ENCODE measurements at places on chromosomes 2 and 18.

GRCh38 chr18:35413163-35413511 is 36.0 kb upstream of the ZNF396 start:
- peaks cover 22% of the 10 kb centered on the region for H3K4me1 ChIP-seq
- peaks cover 10% of the 10 kb centered on the region for H3K36me3 ChIP-seq
- H3K27me3 ChIP-seq = no peaks in the 10 kb centered on the region
- H3K27ac ChIP-seq = no peak overlapping the region
- no peak overlapping the region for H3K4me3 ChIP-seq

- H3K27me3 ChIP-seq = no peaks in the 10 kb centered on the region
- no peak overlapping the region for H3K27ac ChIP-seq
- H3K4me3 ChIP-seq = no peak overlapping the region
- DNase-seq = no peak
Measured at GRCh38 chr2:232563580-232563979, 13.1 kb downstream of the EIF4E2 start.

- no peaks in the 10 kb centered on the region for H3K36me3 ChIP-seq
- H3K4me3 ChIP-seq = no peak overlapping the region
- H3K27me3 ChIP-seq = peaks cover 2% of the 10 kb centered on the region
- no peak overlapping the region for H3K27ac ChIP-seq
- no peak for DNase-seq
- H3K4me1 ChIP-seq = no peaks in the 10 kb centered on the region
Measured at GRCh38 chr18:59610546-59611140, 86.6 kb downstream of the CCBE1 start.

DNA sequence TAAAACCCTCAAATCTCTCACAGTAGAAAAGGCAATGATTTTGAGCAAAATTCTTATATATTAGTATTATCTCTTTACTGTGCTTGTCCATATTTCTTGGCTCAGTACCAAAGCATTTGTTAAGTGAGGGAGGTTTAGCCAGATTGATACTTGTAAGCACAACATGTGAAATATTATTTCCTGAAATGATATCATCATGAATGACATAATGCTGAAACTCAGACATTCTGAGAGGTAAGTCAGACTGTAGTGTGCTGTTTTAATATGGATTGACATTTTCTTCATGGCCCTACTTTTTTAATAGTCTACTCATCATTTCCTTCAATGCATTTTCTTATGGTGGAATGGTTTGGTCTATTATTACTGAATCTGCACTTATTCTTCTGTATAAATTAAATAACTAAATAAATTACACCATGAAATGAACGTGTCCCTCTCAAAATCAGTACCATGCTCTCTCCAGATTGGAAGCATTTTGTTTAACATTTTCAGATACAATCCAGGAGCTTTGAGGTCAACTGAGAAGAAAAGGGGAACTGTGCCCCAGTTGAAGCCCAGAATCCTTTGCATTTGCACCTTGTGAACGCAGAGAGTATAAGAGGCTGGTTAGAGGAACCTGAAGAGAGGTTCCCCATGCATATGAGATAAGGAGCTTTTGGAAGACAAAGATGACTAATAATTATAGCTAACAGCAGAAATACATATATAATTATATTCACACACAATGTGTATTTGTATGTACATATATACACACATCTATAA is 50.1 kb upstream of the CRACDL start:
- no peaks in the 10 kb centered on the region for H3K4me1 ChIP-seq
- no peak overlapping the region for H3K27ac ChIP-seq
- peaks cover 4% of the 10 kb centered on the region for H3K36me3 ChIP-seq
- no peak for DNase-seq
- H3K4me3 ChIP-seq = no peak overlapping the region

- H3K27ac ChIP-seq = peak overlapping the region; percentile 99
- H3K36me3 ChIP-seq = peaks cover 12% of the 10 kb centered on the region
Measured at GRCh38 chr2:61018798-61019197, 743 bp upstream of the PUS10 start.

GRCh38 chr2:113910110-113910717 is 20.3 kb downstream of the ACTR3 start:
- peak overlapping the region; percentile 38 for H3K27ac ChIP-seq
- no peak overlapping the region for H3K4me3 ChIP-seq
- peaks cover 5% of the 10 kb centered on the region for H3K36me3 ChIP-seq
- no peak for DNase-seq
- peaks cover 36% of the 10 kb centered on the region for H3K4me1 ChIP-seq
- no peaks in the 10 kb centered on the region for H3K27me3 ChIP-seq

- no peak for DNase-seq
- peaks cover 10% of the 10 kb centered on the region for H3K4me1 ChIP-seq
- H3K27me3 ChIP-seq = no peaks in the 10 kb centered on the region
- H3K27ac ChIP-seq = no peak overlapping the region
Measured at GRCh38 chr18:6871566-6871965, 142.1 kb downstream of the ARHGAP28 start.

Data from chondrocyte (in vitro differentiated cells).